ENCODE measurements at places on chromosomes 2 and 18.

- DNase-seq: peak; percentile 70
Observed at GRCh38 chr2:43059183-43059897, 167.1 kb downstream of the ZFP36L2 start.

DNA sequence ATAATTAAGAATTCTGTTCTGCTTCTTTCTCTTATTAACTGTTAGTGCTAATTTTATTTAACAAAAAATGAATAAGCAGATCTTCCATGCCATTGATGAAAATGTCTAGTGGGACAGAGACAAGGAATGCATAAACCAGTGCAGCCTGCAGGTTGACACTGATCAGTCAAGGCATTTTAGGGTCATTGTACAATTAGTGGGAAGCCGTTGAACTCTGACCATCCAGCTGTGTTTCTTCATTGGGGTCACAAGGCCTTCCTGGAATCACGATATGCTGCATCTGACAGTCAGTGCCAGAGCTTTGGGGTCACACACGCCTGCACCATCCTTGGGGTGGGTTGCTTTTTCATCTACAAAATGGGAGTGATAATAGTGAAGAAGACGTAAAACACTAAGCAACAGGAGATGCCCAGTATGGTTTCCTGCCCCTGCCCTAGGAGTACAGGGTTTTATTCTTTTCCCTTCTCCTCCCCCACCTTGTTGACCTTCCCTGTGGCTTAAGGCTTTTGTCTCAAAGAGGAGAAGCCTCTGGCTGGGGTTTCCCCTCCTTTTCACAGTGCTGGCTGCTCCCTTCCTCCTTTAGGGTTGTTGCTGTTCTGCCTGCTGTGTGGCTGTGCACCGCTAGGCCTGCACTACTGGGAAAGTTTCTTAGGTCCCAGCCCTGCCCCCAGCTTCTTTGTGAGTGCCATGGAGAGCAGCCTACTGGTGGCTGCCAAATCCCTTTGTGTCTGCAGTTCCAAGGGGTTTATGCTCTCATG lies 245.6 kb downstream of the TPGS2 start:
- no peak for DNase-seq

DNA sequence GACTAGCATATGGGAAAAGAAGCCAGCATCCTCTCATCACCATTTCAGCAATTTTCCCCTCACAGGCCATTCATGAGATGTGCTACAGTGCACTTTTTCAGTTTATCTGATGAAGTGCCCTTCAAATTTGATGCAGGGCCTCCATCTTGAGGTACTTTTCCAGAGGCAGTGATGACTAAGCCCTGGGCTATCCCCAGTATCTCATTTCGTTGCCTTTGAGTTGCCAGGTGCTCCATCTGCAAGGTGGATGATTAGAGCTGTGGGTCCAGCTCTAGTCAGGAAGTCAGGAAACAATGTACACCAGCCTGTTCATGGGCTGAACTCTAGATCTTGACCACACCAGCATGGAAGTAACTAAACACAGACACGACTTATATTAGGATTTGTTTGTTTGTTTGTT lies 425.2 kb downstream of the METTL4 start:
- DNase-seq: no peak

GRCh38 chr18:13436576-13436975 lies 218.0 kb downstream of the LDLRAD4 start:
- DNase-seq: peak; percentile 17

DNA sequence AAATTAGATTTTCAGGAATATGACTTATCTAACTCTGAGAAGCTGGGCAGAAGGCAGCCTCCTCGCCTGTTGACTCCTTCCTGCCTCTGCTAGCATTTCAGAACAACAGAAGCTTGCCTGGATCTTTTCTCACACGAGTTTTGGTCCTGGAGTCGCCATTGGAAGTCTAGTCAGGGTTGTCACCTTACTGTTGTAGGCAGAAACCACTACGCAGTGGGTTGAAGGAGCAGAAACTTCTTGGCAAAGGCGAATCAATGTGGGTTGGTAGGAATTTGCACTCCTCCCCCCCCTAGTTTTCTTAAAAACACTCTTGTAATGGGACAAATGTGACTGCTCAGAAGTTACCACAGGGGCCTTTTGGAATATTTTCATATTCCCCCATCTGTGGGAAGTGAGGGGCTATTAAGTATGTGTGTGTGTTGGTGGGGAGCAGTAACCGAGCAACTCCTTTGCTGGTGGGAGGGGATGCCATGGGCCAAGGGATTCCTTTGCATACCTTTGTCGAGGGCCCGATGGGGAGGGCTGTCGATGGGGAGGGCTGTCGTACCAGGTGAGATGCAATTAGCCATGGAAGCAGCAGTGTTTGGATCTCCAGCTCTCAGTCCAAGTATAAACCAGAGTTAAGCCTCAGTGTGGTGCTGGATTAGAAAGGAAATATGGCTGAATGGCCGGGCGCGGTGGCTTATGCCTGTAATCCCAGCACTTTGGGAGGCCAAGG lies 117.4 kb downstream of the FMNL2 start:
- DNase-seq: no peak

DNA sequence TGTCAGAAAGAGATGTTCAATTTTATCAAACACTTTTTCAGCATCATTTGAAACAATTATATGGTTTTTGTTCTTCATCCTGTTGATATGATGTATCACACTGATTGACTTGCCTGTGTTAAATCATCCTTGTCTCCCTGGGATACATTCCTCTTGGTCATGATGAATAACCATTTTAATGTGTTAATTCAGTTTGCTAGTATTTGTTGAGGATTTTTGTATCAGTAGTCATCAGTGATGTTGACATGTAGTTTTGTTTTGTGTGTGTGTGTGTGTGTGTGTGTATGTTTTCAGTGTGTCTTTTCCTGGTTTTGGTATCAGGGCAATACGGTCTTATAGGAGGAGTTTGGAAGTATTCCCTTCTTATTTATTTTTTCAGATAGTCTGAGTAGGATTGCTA lies 325.4 kb downstream of the ZNF804A start:
- DNase-seq: no peak

- no peak for DNase-seq
Observed at GRCh38 chr2:9388199-9388681, 35.1 kb downstream of the ITGB1BP1 start.

- DNase-seq: no peak
Observed at GRCh38 chr2:196097864-196098660, 29.4 kb upstream of the DNAH7 start.

DNA sequence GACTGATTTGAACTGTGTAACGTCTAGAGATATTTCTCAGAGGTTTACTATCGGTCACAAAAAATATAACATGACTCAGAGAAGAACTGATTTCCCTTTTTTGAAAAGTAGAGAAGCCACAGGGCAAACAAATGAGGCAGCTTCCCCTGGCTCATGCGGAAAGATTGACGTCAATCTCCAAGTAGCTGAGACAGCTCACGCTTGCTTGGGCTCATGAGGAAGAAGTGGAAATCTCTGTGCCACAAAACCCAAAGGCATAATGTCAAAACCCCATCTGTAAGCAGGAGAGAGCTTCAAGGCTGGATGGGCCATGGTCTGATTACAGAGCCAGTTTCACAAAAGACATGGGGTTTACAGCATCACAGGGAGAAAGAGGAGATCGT lies 188.1 kb downstream of the ARL4C start:
- DNase-seq: no peak

DNA sequence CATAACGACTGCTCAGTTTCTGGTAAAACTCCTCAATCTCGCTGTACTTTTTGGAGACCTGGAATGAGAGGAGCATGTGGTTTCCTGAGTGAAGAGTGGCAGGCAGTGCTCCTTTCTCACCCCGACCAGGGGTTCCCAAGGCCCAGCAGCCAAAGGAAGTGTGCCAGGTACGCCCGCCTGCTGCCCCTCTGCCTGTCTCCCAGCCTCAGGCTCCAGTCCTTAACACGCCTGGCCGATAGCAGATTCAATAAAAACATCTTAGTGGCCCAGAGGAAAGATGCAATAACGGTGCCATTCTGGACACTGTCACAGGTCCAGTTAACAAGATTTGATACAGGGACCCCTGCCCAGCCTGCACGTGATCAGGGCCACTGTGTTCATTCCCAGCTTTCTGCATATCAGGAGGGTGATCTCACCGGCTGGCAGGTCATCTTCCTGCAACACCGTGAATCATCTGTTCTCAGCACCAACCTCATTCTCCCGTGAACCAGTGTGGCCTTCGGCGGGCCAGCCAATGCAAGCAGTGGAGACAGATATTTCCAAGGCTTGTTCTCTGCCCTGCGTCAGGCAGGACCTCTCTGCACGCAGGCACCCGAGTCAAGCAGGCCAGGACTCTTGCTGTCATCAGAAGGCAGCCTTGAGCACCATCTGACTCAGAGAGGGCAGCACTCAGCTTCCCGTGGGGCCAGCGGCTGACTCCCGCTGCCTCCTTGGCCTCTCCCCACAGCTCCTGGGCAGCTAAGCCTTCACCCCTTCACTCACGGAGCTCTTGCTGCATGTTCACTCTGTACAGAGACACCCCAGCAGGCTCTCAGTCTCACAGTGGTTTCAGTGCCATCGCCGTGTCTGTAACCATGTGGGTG lies 9.5 kb downstream of the HS1BP3 start:
- no peak for DNase-seq

GRCh38 chr2:128464456-128464855 lies 145.8 kb upstream of the HS6ST1 start:
- no peak for DNase-seq

GRCh38 chr18:28669165-28669564 lies 492.2 kb upstream of the CDH2 start:
- no peak for DNase-seq

GRCh38 chr2:106065268-106065982 lies 128.7 kb downstream of the UXS1 start:
- DNase-seq: no peak

- DNase-seq: no peak
Observed at GRCh38 chr18:74290794-74291471, 830 bp downstream of the CYB5A start.
